GM03348 (cell line): ENCODE measurements at places on chromosomes 2 and 18.

GRCh38 chr18:34773961-34774766, 64.1 kb downstream of the DTNA start:
- DNase-seq = peak; percentile 10

- DNase-seq = no peak
These were observed 65.9 kb upstream of the SLC1A4 start for GRCh38 chr2:64923385-64923710.

DNA sequence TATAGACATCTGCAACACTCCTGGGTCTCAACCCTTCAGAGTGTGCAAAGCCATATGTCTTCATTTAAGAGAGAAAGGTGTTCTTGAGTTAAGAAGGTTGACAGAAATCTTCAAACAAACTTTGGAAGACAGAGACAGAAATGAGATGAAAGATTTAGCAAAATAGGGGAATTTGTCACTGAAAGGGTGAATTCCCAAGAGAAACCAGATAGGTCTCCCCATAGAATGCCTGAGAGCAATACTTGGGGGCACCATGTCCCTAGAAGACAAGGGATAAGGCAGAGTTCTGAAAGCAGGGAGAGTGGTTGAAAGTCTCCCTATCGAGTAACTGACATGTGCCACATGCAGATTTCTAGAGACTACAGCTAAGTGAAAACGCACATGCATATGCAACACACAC, 50.0 kb downstream of the AP1S3 start:
- DNase-seq = no peak

GRCh38 chr18:40407909-40408308, 1547.1 kb upstream of the PIK3C3 start:
- DNase-seq = no peak

DNA sequence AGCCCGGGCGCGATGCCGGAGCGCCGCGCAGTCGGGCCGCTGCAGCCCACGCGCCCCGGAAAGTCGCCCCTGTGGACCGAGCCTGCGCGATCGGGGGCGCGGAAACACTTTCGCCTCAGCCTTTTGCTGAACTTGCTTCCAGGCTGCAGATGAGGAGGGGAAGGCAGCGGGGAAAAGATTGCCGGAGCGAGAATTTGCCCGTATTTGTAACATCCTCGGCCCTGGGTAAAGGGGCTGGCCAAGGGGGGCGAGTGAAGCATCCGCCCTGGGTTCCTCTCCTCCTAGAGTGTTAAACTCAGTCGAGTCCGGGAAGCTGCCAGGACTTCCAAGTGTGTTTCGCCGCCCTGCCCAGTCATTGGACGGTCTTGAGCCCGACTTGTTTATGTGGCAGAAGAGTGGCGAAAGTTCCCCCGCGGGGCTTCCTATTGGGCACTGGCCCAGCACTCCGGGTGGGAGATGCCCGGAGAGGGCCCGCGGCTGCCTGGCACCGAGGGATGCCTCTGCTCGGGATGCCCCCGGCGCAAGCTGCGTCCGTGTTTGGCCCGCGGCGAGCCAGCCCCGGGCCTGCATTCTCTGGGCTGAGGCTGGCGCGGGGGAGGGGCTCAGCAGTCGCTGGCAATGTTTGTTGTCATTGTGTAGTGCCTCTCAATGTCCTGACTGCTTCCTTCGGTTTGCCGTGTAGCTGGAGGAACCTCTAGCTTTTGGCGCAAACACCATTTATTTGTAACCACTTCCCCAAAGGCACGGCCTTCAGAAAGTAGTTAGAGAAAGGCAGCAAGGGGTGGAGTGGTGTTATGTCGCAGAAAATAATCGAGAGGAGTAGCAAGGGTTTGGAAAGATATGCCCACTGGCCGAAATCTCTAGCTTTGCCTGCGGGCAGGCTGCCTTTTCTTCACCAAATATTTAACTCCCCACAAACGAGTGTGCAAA, 1.1 kb downstream of the CYBRD1 start:
- DNase-seq = peak; percentile 75

GRCh38 chr2:32715981-32716380, 88.1 kb downstream of the TTC27 start:
- no peak for DNase-seq

DNA sequence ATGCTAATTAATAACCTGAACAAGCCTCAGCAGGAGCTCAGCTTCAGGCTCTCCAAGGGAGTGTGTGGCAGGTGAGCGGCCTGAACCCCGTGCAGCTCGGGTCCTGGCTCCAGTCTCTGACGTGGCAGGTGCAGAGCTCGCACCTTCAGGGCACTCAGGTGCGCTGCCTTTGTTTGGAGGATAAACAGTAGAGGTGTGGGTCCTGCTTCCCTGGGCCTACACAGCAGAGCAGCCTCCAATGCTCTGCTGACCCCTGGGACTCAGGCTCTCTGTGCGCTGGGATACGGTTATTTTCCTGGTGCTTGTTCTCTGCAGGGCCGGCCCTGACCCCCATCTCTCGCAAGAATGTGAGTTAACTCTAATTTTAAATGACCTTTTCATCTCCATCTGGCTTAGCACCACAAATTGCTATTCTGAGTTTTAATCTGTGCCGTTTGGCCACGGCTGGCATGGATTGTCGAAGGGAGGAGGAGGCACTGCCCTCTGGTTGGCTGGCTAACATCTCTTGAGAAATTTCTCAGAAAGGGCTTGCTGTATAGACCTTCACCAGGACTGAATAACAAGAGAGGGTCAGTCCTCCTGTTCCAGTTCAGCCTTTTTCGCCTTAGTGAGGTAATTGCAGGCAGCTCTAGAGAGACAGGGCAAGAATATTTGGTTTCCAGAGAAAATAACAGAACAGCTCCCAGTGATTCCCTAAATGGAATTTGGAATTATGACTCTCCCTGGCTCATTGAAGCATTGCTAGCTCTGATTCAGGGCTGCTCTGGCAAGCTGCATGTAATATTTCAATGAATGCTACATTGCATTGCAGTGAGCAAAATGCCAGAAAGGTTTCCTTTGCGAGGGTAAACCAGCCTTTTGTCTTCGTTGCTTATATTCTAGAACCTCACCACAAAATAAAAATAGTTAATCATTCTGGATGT, 161.8 kb downstream of the DCDC2C start:
- no peak for DNase-seq

GRCh38 chr2:7348761-7349160, 431.5 kb downstream of the RNF144A start:
- no peak for DNase-seq

GRCh38 chr2:20153131-20153851, 71.6 kb downstream of the SDC1 start:
- DNase-seq = no peak

DNA sequence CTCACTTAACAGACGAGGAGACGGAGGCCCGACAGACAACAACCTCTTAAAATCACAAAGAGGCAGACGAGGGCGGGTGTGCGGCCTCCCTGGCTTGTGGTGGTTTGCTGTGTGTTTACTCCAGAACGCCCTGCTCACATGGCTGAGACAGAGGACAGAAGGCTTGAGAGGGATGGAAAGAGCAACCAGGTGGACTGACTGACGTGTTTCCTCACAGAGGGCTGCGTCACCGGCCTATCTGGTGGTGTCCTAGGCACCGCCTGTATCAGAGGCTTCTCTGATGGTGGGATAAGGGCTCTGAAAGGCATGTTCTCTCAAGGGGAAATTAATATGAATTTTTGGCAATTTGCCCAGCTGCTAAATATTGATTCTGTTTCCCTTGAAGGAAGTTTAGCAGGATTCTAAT, 47.0 kb upstream of the RALBP1 start:
- no peak for DNase-seq

- no peak for DNase-seq
These were observed 24.9 kb upstream of the LRRTM1 start for GRCh38 chr2:80329491-80329890.

GRCh38 chr2:8049851-8050571, 631.8 kb upstream of the ID2 start:
- DNase-seq = no peak

GRCh38 chr18:8706791-8707555, 1.6 kb downstream of the MTCL1 start:
- peak; percentile 70 for DNase-seq

DNA sequence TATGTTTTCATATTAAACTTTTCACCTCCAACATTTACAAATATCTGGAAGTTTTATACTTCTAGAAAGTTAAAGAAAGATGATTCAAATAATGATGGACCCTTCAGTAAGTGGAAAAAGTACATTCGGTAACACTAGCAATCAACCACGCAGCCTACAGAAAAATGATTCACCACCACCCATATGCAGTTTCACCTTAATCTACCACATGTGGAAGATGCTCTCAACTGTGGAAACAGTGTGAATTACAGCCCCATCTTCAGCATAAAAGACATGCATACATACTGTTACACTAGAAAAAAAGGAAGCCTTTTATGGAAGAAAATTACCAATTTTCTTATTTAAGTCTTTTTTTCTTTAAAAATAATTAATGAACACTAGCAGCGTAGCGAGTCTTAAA, 1.1 kb downstream of the SLC38A11 start:
- DNase-seq = no peak

DNA sequence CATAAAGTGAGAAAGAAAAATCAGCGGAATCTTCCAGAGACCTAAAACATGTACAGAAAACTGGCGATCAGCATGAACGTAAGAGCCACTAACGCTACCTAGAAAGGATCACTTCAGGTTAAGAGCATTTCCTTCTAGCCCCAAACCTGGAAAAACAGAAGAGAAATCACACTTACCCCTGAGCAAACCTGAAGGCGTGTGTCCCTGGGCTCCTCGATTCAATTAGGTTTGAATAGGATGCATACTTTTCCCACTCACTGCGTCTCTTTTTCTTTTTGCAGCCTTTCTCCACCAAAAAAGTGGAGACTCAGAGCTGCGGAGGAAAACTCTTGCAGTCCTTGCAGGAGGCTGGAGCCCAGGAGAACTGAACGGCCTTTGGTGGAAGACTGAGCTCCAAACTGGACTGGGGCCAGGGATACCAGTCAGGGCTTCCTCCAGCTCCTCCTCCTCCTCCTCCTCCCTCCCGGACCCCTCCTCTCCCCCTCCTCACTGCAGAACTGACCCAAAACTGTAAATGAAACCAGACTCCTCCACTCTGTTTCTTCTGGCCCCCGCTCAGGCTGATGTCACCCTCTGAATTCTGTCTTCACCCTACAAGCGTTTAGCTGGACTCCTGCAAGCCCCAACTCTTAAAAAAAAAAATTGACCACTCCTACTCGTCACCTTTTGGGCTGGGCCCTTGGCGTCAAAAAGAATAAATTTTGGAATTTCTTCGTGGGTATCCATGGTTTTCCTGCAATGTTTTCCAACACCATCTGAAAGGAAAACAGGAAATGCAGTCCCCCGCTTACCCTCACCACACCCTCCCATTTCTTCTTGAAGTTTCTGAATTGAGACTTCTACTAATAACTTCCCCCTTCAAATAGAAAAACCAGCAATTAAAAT, at the start of gene COL6A3:
Gene COL6A3 (minus strand): TSS at position 388 of the 885 bp plus-strand sequence. CDS start 17,347 bp downstream, outside the sequence.
- DNase-seq = peak; percentile 80

- DNase-seq = no peak
These were observed 37.6 kb upstream of the RMP24 start for GRCh38 chr18:35934891-35935290.

- DNase-seq = no peak
These were observed 507 bp downstream of the CNNM4 start for GRCh38 chr2:96760986-96761832.

DNA sequence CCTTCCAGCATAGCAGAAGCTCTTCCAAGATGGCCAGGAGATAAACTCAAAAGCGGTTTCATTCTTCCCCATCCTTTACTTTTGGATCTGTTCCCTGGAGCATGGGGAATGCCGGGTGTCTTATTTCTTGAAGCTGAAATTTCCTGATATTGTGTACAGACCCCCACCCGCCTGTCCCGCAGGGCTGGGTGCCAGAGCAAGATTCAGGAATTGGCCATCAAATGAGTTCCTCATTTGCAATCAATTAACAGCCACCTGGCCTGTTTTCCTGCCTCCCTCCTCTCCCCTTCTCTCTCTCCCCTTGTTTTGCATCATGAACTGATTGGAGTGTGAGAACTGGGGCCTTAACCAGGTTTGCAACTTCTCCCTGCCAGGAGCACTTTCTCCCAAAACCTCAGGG, 202.1 kb downstream of the SH3RF3 start:
- DNase-seq = no peak

- DNase-seq = no peak
These were observed 14.0 kb upstream of the BCL2L11 start for GRCh38 chr2:111106706-111107105.

GRCh38 chr2:177670791-177671535, 278.4 kb downstream of the AGPS start:
- DNase-seq = no peak

- DNase-seq = no peak
These were observed 76.2 kb upstream of the EFEMP1 start for GRCh38 chr2:55999790-56000189.

DNA sequence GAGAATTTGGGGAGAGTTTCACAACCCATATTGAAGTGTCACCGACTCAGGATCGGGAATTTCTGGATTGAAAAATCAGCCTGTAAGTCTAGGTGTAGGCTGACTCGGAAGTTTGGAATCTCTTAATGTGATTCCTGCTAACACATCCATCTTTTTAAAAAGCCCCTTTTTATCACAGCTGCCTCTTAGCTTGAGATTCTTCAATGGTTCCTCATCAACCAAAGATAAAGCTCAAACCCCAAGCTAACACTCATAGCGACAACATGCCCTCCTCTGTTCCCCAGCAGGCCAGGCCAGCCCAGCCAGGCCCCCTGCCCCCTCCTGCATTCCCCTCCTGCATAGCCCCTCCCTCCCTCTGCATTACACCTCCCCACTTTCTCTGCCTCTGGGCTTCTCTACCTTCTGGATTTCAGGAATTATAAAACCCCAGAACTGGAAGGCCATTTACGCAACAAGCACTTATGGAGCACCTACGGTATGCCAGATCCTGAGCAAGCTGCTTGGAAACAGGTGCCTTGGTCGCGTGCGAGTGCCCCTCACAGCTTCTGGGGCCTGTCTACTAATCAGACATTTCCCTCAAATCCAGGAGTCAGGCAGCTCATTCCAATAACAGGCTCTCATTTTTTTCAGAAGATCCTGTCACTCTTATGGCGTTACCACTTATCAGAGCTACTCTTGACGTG, 63.4 kb downstream of the EMX1 start:
- peak; percentile 27 for DNase-seq

- DNase-seq = no peak
These were observed 980 bp upstream of the PPP4R1 start for GRCh38 chr18:9615280-9615797.

DNA sequence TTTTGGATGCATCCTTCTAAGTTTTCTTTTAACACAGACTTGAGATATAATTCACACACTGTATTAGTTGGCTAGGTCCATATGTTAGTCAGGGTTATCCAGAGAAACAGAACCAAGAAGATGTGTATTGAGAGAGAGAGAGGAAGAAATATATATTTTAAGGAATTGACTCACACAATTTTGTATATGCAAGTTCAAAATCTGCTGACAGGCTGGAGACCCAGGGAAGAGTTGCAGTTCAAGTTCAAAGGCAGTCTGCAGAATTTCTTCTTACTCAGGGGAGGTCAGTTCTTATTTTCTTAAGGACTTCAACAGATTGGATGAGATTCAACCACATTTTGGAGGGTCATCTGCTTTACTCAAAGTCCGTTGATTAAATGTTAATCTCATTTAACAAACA, 23.0 kb upstream of the MRO start:
- no peak for DNase-seq

GRCh38 chr18:68642003-68642402, 72.9 kb downstream of the TMX3 start:
- DNase-seq = no peak

- DNase-seq = no peak
These were observed 29.4 kb upstream of the MBP start for GRCh38 chr18:77161961-77162360.
